ENCODE measurements at places on chromosomes 12 and 14.

GRCh38 chr14:99183716-99184115 lies 88.3 kb downstream of the BCL11B start:
- DNase-seq, result no peak

GRCh38 chr14:45976001-45976400 lies 675.6 kb downstream of the RPL10L start:
- no peak for DNase-seq

DNA sequence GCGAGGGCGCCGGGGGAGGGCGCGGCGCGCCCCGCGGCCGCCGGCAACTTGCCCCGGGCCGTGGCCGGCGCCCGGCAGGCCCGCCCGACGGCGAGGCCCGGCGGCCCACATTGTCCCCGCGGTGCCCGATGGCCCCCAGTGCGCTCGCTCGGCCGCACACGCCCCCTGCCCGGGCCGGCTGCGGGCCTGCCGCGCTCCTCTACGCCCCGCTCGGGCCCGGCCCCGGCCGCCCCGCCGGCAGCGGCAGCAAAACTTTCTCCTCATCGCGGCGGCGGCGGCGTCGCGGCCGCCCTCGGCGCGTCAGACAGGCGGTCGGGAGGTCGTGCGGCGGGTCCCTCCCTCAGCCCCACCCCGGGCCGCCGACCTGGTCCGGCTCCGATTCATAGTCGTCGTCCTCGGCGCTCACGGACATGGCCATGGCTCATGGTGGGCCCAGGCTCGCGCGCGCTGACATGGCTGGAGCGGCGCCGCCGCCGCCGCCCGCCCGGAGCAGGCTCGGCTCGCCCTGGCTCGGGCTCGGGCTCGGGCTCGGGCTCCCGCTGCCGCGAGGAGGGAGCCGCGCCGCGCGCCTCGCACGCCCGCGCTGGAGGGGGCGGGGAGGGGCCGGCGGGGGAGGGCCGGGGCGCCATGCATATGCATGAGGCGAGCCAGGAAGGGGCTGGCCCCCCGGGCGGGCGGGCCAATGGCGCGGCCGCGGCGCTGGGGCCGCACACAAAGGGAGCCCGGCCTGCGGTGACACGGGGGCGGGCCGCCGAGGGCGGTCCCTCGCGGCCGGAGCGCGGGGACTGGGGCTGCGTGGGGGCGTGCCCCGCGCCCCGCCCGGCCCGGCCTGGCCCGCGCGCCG lies 67.1 kb downstream of the RNF34 start:
- no peak for DNase-seq

GRCh38 chr12:14605401-14605989 lies 37.8 kb upstream of the PLBD1 start:
- no peak for DNase-seq

GRCh38 chr12:48838048-48838447 lies 13.9 kb downstream of the DDX23 start:
- no peak for DNase-seq

DNA sequence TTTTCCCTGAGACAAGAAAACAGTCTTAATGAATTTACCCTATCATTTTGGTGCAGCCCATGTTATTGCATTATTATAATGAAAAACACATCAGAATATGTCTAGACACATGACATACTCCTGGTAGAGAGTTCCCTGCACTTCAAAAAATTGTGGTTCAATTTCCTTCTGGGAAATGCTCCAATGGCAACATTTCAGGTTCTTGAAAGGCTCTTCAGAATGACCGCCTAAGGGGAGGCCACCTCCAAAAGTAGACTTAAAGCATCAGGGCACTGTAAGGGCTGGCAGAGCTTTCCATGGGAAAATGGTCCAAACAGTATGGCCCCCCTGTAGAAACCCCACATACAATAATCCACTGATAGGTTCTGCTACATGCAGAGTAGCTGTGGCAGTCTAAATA lies 110.7 kb downstream of the SLC25A21 start:
- DNase-seq, result no peak

DNA sequence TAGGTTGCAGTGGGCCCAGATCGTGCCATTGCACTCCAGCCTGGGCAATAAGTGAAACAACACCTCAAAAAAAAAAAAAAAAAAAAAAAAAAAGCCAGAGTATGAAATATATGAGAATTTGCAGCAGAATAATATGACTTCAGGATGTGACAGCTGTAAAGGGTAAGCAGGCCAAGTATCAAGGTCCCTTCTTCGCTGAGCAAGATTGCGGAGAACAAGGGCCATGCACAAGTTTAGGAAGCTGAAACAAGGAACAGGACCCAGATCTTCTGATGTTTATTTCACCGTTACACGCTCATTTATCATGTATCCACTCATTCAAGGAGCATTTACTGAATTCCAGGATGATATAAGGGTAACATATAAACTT lies 659 bp upstream of the FOXJ2 start:
- DNase-seq, result no peak

GRCh38 chr14:105021656-105022275 lies 883 bp upstream of the CDCA4 start:
- no peak for DNase-seq

DNA sequence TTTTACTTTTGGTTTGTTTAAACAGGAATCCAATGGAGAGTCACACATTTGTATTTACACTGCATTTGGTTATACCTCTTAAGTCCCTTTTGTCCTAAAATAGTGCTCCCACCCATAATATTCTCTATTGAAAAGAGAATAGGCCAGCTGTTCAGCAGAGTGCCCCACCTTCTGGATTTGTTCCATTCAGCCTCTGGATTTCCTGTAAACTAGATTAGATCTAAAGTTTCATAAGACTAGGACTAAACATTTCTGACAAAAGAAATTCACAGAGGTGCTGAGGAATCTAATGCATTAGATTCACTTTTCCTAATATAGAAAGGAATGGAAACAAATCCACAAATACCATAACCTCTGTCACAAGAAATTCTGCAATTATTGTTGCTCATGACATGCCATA lies 38.1 kb downstream of the GCH1 start:
- DNase-seq, result no peak

- no peak for DNase-seq
Observed at GRCh38 chr12:31331242-31331641, 5.3 kb upstream of the SINHCAF start.

GRCh38 chr12:29414368-29414767 lies 33.4 kb upstream of the ERGIC2 start:
- no peak for DNase-seq

DNA sequence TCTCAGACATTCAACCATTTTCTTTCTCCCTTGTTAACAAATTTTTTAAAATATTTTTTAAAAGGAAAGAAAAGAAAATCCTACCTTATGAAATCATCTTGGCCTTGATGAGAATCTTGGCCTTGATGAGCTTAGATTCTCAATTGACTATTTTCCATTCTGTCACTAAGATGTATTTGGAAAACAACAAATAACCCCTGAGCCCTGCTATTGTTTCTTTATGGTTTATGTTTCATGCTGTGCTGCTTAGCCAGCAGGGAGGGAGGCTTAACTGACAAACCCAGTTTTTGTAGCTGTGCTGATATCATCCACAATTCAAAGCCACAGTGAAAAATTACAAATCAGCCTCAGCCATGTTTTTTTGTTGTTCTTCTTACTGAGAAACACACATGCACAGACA lies 404.1 kb downstream of the RAD51B start:
- no peak for DNase-seq

DNA sequence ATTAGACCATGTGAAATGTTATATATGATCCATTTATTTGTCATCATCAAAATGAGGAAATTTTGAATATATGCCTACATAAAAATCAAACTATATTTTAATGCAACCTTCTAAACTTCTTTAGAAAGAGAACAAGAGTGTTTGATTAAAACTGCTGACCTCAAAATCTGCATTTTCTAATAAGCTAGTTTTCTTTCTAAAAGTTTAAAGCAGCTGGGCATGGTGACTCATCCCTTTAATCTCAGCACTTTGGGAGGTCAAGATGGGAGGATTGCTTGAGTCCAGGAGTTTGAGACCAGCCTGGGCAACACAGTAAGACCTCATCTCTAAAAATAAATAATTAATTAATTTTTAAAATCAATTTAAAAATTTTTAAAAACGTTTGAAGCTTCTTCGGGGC lies 36.2 kb downstream of the GNPTAB start:
- DNase-seq, result no peak

DNA sequence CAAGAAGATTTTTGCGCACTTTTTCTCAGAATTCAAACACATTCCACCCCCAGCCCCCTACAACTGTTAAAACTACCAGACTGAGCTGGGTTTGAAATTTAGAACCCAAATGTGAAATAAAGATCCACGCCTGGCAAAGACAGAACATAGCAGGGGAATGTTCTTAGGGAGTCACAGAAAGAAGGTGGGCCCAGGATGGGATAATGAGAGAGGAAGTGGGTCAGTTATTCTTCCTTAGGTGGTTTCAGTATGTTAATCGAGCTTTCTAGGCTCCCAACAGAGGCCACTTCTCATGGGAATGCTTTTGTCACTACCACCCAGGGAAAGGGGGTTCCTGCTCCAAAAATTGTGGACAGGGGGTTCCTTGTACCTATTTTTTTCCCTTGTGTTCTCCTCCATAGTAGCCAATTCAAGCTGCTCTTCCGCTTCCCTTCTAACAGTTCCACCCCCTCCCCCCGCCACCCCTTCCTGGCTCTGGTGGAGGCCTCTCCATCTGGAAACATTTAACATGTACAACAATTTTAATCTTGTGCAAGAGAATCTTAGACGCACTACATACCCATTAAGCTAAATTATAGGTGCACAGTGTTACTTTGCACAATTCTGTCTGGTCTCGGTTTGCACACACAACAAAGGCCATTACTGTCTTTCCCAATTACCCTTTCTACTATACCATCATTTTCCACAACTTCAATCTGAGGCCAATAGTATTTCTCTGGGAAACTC lies 218.1 kb downstream of the MON2 start:
- peak; percentile 61 for DNase-seq

DNA sequence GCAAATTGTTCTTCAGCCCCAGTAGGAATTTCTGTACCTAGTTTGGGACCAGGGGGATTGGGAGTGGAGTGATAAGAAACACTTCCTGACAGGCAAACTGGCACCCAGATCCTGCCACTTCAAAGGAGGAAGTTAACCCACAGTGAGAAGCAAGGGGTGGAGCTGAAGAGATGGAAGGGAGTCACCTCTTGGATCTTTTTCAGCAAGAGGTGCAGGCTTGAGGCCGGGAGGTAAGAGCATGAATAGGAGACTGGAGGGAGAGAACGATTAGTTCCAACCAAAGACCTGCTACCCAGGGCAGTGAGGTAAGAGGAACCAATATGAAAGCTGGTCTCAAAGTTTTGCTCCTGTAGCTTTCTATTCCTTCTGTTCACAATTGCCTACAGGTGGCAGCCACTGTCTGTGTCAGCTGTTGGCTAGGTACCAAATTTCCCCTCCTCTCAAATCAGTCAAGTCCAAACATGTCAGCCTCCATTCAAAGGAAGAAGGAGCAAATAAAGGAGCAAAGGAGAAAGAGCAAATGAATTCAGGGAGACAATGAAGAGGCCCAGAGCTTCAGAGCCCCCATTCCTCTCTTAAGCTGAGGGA lies 14.9 kb upstream of the TAC3 start:
- no peak for DNase-seq

GRCh38 chr12:508145-508544 lies 48.4 kb downstream of the B4GALNT3 start:
- DNase-seq, result no peak

- DNase-seq, result no peak
Observed at GRCh38 chr12:6700646-6701051, at the start of gene PIANP. PIANP (minus strand) TSS chr12:6700815; CDS start chr12:6698061, 2,754 bp downstream.

- DNase-seq, result no peak
Observed at GRCh38 chr12:124583854-124584253, 16.4 kb upstream of the NCOR2 start.

DNA sequence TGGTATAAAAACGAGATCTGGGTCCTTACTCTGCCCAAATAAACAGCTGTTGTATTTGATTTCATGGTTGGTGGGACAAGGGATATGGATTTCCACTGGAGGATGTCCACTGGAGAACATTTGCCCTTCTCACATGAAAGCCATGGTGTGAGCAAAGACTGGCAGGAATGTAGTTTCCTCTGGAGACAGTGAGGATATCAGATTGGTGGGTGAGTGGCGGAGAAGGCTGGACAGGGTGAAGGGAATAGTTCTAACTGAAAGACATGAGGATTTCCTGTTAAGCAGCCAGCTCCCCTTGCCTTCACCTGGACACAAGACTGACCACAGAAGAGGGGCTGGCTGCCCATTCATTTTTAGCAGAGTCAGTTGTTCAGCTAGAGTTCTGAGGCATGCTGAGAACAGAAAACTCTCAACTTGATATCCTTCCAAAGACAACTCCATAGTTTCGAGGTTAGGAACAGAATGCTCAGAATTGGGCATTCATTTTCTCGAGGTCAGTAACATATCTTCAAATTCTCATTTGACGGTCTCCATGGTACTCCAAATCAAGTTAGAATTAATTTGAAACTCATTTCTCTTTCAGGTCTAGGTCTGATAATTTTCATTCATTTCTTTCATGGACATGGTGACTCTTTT lies 365.7 kb downstream of the LRIG3 start:
- DNase-seq, result no peak

- no peak for DNase-seq
Observed at GRCh38 chr14:23071921-23072539, 14.7 kb upstream of the CDH24 start.

DNA sequence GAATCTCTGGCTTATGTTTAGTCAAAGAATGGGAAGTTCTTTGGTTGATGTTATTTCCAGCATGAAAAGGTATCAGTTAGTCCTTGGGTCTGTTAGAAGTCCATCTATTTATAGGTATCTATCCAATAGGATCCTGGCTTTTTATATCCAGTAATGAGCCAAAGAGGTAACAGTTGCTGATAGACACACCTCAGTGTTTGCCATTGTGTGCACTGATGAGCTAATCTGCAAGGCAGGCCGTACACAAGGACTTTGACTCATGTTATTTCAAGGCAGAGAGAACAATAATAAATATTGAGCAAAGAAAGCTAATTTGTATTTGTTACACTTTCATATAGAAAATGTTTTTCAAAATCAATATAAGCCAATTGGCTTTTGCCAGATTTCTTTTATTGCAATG lies 56.4 kb downstream of the GLT1D1 start:
- DNase-seq, result no peak

GRCh38 chr12:75437564-75437963 lies 43.0 kb upstream of the GLIPR1 start:
- no peak for DNase-seq

- DNase-seq, result no peak
Observed at GRCh38 chr14:70755655-70756054, 53.7 kb downstream of the MAP3K9 start.

GRCh38 chr12:113762155-113762881 lies 203.8 kb downstream of the RBM19 start:
- DNase-seq, result no peak

DNA sequence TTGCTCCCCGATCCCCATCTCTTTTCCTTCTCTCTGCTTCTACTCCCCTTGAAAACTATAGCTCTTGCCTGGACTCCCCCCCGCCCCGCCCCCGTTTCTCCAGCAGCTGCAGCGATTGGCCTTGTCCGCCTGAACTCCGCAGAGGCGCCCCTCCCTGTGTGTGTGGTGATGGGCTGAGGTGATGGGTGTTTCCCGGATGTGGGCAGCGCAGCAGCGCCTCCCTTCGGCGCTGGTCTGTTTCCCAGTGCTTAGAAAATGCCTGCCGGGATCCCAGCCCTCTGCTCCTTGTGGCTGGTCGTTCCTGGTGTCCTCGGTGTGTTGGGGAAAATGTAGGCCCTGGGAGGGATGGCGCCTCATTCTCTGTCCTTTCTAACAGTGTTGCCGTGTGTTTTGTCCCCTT lies 43.3 kb downstream of the GALNT8 start:
- DNase-seq, result no peak

GRCh38 chr12:110249716-110250225 lies 31.3 kb upstream of the ATP2A2 start:
- no peak for DNase-seq

GRCh38 chr14:61360796-61361525 lies 39.6 kb downstream of the PRKCH start:
- DNase-seq, result no peak
